ENCODE measurements at places on chromosomes 3 and 15.

GRCh38 chr3:105388176-105388575 is 21.5 kb downstream of the ALCAM start:
- no peak for DNase-seq

- no peak for DNase-seq
These were observed 458.1 kb downstream of the DIPK2A start for GRCh38 chr3:144429719-144430121.

DNA sequence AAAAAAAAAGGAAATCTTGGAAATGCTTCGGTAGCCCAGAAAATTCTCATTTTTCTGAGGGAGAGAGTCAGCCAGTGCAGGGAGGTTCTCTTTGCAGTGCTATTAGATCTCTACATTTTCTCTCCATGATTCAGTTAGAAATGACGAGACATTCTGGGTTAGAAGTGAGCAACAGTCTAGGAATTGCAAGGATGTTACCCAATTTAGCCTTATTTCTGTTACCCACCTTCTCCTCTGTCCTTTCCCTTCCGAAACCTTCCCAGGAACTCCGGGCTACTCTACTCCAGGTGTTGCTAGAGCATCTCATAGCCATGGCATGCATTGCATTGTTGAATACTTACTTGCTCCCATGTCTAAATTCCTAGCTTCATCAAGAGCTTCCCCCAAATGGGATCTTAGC is 106.8 kb downstream of the EDEM1 start:
- no peak for DNase-seq

DNA sequence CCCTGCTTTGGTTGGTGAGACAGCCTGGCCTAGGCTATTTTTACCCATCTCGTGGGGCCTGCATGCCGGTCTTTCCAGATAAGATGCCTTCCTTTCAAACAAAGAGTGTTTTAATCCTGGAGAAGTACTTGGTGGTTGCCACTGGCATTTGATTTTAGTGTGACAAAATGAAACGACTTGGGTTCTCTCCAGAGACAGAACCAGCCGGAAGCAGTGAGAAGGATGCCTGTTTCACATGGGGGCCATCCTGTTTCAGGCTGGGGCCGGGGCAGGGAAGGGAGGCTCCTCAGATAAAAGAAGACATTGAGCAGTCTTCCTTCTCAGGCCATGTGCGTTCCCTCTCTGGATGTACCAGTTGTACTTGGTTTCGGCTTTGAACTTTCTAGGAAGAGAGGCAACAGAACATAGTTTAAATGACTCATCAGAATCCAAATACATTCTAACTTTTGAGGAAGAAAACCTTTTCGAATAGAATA is 74.9 kb downstream of the TOP2B start:
- DNase-seq = no peak

- DNase-seq = no peak
These were observed 77.5 kb upstream of the STRIT1 start for GRCh38 chr3:155370764-155371503.

DNA sequence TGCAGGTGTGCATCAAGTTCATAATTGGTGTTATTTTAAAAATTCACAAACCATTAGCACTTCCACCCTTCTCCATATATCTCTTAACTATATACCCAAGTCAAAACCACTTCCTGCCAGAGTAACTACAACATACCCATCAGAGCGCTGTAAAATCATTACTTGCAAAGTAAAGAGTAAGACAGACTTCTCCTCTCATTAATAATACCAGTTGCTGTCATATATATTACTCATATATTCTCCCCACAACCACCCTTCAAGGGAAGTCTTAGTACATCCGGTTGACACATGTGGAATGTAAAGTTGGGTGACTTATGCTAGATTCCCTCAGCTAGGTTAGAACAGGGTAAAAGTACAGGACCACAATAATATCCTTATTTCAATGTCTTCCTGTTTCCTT is 5.6 kb downstream of the TERC start:
- DNase-seq = no peak

GRCh38 chr15:56737791-56738190 is 4.5 kb upstream of the ZNF280D start:
- no peak for DNase-seq

GRCh38 chr15:82100111-82100929 is 54.5 kb upstream of the MEX3B start:
- DNase-seq = no peak

DNA sequence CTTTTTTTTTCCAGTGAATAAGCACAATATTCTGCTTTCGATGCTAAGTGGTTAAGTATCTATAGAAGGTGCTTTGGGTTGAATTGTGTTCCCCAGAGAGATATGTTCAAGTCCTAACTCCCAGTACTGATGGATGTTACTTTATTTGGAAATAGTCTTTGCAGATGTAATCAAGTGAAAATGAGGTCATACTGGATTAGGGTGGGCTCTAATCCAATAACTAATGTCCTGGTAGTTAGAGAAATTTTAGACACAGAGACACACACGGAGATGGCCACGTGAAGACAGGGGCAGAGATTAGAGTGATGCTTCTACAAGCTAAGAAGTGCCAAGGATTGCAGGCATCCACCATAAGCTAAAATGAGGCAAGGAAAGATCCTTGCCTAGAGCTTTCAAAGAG is 662.3 kb downstream of the NAALADL2 start:
- DNase-seq = no peak

GRCh38 chr3:64063207-64063982 is 40.1 kb upstream of the PSMD6 start:
- no peak for DNase-seq

DNA sequence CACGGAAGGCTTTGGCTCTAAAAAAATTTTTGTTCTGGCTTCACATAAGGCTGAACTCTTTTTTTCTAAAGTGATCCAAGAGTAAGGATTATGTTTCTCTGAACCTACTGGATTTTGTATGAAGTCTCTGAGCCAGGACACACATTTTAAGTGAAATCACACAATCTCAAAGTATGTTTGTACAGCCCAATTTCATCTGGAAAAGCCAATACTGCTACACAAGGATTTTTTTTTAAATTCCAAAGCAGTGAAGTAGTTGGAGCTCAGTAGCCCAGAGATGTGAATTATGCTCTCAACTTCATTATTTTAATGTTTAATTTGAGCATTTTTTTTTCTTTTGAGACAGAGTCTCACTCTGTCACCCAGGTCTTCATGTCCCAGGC is 243.9 kb downstream of the FAM43A start:
- no peak for DNase-seq

DNA sequence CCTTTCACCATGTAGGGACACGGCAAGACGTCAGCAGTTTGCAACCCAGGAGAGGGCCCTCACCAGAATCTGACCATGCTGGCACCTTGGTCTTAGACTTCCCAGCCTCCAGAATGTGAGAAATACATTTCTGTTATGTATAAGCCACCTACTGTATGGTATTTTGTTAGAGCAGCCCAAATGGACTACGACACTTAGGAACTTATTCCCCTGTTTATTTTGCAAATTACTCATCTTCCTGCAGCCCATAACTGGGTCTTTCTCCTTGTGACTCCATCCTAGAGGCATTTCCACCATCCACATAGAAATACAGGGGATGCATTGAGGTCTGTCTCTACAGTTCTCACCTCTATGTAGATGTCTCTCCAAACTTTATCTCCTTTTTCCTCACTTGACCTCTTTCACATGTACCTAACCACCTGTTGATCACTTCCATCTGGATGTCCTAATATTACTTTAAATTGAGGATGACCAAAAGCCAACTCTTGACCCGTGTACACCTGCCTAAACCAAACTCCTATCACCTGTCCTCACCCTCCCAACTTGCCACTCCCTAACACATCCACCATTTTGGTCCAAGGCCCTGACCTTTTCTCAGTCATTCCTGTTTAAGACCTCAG is 406.0 kb upstream of the WNT5A start:
- no peak for DNase-seq

- no peak for DNase-seq
These were observed 344.6 kb upstream of the DCBLD2 start for GRCh38 chr3:99246010-99246654.

GRCh38 chr3:171028025-171028778 is 1.7 kb upstream of the SLC2A2 start:
- DNase-seq = no peak

DNA sequence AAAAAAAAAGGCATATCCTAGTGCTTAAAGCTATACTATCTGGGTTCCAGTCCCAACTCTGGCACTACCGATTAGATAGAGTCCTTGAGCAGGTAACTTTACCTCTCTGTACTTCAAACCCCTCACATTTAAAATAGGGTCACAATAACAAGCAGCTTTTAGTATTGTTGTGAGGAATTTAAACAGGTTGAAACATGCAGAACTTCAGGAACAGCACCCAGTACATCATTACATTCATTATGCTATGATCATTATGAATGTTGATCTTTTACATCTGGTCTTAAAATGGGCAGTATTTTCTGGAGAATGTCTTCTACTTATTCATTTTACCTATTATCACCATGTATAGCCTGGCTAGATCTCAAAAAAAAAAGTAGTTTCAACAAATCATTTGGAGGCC is 176.1 kb upstream of the CCDC54 start:
- DNase-seq = no peak

- no peak for DNase-seq
These were observed 38.8 kb upstream of the B3GNT5 start for GRCh38 chr3:183214277-183214612.

DNA sequence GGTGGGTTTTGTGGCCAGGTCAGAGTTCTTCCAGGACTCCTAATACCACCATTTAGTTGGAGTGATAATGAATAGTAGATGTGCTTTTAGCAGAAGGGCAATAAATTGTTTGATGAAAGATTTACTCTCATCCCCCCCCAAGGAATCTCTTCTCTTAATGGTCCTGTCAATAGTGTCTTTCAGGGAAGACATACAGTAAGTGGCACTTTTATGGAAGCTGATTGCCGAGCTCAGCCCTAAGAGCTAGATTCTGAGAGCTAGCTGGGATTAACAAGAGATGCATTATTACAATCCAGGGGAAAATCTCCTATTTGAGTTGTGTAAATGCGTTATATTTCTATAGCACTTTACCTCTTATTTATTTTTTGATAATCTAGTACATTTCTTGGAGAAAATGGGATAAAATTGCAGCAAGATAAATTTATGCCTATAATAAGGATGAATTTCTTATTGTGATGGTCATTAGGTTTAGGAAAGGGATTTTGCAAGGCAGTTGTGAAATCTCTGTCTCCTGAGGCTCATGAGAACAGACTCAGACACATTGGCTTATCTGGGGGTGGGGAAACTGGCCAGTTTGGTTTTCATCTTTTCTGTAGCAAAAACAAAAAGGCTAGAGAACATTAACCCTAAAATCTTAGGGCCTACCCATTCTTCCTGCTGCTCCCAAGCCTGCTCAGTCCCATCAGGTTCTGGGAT is 41.6 kb upstream of the CLSTN2 start:
- DNase-seq = no peak

- no peak for DNase-seq
These were observed 1.9 kb upstream of the ICE2 start for GRCh38 chr15:60480888-60481287.

GRCh38 chr3:114809668-114810413 is 337.2 kb downstream of the ZBTB20 start:
- DNase-seq = no peak

DNA sequence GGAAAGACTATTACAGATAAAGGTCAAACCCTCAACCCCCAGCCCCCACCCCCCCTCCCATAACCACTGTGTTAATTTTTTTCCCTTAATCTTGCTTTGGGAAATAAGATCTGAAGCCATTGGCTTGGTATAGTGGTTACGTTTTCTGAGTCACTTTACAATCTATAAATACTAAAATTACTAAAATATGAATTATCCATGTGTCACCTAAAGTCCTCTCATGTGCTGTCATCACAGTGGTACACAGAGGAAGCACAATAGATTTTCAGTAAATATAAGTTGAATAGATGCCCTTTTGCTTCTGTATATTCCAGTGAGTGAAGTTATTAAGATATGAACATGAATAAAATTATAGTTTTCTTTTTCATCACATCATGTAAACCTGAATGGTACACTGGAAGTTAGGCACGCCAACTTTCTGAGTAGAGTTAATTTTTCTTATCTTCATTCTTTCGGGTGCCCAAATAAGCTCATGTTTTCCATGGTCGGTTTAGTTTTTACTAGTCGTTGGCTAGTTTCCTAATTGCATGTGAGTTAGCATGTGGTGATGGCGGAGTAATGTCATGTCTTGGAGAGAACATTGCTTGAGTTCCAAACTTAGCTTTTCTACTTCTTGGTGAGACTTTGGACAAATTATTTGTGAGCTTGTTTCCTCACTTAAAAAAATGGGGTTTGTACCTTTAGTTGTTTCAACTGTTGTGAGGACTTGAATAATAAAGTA is 11.5 kb downstream of the PPP4R2 start:
- DNase-seq = no peak

DNA sequence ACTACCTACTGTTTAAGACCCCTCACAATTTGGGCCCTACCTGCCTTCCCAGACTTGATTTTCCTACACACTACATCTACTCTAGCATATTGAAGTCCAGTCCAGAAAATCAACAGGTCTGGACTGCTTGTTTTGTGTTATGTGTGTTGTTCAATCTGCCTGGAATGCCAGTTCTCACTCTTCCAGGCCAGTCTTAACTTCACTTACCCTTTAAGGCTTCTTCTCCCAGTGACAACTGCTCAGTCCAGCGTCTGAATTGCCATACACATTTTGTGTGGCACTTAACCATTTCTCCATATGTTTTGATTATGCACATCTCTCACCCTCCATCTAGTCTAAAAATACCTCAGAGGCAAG is 1.1 kb downstream of the TICRR start:
- DNase-seq = no peak

GRCh38 chr3:191217301-191217700 is 18.3 kb downstream of the OSTN start:
- DNase-seq = no peak

DNA sequence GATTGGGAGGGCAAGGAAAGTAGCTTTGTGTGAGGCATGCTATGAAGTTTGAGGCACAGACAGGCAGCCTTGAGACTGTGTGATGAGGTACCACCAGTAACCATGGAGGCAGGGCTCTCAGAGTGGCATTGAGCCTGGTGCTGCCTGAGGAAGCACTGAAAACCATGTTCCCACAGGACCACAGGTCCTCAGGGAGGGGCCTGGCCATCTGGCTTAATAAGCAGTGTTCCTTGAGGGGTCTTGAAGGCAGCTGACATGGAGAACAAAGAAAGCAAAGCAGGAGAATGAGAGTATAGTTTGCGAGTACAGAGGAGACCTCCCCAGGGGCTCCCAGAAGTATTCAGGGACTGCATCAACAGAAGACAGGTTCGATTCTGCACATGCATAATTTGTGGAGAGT is 346.6 kb downstream of the EPHB1 start:
- no peak for DNase-seq

DNA sequence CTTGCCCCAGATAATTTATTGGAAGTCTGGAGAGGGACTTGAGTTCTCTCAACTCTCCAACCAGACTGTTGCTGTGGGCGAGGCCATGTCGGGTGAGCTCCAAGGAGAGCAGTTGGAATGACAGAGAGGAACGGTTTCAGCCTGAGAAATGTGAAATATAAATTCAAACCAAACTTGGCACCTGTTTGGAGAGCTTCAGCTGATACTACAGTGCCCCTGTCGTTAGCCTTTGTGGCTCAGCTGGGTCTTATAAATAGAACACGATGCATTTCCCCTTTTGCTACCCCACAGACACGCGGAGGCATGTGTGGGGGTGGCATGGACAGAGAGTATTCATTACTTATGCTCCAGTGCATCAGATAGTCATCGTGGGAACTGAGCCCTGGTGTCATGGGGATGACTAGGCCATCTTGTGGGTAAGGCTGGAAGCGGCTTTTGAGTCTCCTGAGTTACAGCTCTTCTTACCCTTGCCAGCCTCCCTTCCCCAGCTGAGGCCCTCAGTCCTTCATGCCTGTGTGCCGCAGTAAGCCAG is 15.6 kb downstream of the SMAD3 start:
- no peak for DNase-seq

- no peak for DNase-seq
These were observed 607.2 kb downstream of the OTOL1 start for GRCh38 chr3:162103808-162104207.

GRCh38 chr3:66803206-66803605 is 194.9 kb upstream of the KBTBD8 start:
- DNase-seq = peak; percentile 38

Measured in SHP77 treated with DMSO at 0.1 percent for 48 hours (cell line).